ENCODE measurements at places on chromosomes 13 and 19.

DNA sequence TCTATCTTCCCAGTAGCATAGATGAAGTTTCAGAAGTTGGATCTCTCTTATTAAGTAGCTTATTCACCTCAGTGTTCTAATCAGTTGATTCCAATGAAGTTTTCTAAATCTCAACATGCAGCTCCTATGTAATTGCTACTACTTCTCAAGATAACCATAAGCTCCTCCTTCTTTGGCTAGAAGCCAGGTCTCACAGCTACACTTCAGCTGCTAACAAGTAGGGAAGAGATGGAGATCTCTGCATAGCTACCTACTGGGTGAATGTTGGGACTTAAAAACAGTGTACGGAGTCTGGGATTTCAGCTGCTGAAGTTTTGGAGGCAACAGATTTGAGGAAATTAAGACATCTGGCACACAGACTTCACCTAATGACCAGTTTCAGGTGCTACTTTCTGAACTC is 661.0 kb downstream of the SLITRK1 start:
- no peak for DNase-seq

DNA sequence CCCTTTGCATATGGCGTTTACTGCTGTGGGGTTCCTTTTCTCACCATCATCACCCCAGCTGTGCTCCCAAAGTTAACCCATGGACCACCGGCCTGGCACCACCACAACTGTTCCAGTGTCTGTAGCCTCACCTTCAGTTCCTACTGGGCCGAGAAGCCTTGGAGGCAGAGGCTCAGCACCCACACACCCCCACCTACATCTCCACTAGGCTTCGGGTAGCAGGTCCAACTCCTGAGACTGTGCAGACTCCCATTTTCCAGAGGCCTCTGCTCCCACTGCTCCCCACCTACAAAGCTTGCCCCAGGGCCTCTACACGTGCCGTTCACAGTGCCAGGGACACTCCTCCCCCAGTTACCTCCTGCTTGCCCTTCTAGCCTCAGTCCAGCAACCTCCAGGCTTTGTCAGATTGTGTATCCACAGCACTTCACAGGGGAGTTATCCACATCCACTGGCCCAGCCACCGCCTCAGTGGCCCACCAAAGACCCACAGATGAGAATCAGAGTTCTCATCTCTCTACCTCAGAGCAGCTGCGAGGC is 14.1 kb downstream of the SLC27A5 start:
- DNase-seq = no peak

GRCh38 chr13:44652168-44652567 is 76.0 kb upstream of the TSC22D1 start:
- DNase-seq = no peak

DNA sequence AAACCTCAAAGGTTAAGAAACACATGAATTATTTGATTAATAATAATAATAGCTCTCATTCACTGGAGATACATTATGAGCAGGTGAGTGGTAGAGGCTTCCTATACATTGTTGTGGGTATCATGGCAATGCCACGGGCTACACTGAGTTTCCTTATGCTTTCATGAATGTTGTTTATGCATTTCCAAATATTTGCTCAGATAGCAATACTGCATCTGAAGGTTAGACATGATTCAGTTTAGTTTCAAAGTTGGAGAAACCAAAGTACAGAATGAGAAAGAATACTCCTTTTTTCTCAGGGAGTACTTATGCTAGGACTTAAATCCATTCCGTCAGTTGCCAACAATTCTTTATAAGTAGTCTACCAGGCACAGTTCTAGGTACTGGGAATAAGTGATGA is 108.5 kb downstream of the FRY start:
- no peak for DNase-seq

GRCh38 chr19:3324405-3324856 is 42.0 kb upstream of the NFIC start:
- DNase-seq = peak; percentile 59

Data from CD4-positive, alpha-beta T cell treated with Interleukin-15 for 1 hour (primary cell).